Stimulated activated CD8-positive, alpha-beta memory T cell treated with anti-CD3 and anti-CD28 coated beads, Interleukin-12 subunit alpha, Interleukin-12 subunit beta, amount 100 ng/mL, for 1 hour (primary cell): ENCODE measurements at places on chromosomes 7 and 10.

GRCh38 chr7:101134399-101134980 lies 7.6 kb downstream of the SERPINE1 start:
- DNase-seq = no peak

GRCh38 chr7:15801551-15801950 lies 115.1 kb upstream of the MEOX2 start:
- no peak for DNase-seq

GRCh38 chr10:17527514-17528146 lies 73.2 kb upstream of the ST8SIA6 start:
- no peak for DNase-seq

DNA sequence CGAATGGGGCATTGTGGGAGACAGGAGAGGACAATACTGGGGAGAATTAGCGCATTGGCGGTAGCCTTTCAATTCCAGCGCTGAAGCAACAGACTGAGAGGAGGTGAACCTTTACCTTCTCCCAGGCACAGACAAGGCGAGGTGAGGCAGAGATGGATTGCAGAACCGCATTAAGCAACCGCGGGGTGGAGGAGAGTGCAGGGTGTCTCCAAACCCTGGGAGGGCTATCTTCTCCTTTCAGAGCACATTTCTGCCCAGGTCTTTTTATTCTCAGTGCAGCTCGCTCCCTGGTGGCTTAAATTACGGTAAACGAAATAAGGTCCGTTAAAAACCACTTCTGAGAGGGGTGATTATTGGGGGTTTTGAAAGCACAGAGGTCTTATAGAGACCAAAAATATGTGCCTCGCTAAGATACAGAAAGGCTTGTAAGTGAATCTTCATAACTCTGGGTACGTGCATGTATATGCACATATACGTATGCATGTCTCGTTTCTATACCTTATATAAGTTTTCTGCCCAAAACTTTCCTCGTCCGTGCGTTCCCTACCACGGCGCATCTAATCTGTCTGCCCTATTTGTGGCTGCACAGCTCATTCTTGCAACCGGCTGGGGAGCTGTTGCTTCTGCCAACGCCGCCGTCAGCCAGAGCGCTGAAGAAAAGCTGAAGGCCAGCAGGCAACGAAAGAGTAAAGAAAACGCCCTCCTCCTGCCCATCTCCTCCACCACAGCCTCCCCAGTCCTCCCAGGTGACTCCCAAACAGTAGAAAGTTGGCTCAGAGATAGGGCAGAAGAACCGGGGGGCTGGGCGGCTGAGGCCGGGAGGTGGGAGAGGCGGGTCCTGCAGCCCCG lies 895 bp upstream of the ZNF804B start:
- DNase-seq = no peak

DNA sequence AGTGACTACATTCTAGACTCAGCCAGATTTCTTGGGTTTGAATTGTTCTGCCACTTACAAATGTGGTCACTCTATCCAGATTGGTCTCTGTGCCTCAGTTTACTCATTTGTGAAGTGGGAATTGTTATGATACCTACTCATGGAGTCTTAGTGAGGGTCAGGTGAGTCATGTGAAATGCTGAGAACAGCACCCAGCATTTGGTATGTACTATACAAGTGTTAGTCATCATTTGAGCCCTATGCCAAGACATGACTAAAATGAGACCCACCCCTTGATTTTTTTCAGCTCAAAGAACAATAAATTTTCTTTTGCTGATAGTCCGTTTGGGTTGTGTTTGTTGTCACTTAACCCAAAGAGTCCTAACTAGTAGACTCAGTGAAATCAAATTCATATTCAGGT lies 92.8 kb downstream of the CHN2 start:
- DNase-seq = no peak
